ENCODE measurements at places on chromosomes 6 and 20. TPM values are rescaled to one million over a fixed set of nuclear protein-coding genes. Genes with fewer than 3 reads are reported as not detected.

DNA sequence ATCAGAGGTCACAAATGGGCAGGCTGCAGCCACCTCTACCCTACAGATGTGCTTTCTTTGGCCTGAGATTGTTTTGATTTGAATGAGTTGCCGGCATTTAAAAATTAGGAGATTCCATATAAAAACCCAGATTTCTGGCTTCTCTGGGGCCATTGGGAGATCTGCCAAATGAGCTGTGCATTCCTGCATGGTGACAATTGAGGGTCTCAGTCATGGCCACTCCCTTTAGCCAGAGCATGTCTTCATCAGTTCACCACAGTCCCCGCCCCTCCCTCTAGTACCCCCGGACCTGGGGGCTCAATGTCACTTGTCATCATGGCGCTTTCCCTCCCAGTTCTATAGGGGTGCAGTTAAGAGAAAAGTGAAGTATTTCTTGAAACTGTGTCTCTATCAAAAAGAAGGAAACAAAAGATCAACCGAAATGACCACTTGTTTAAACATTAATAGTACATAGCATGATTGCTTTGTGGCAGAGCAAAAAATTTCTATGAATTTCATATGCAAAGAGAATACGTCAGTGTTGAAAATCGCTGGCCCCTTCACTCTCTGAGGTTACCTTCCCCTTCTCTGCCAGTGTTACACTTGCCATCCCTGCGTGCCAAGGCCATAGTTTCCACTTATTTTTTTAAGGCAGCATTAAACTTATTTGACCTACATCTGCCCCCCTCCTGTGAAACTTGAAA is 21.1 kb downstream of the EYA2 start:
- DNase-seq = no peak

DNA sequence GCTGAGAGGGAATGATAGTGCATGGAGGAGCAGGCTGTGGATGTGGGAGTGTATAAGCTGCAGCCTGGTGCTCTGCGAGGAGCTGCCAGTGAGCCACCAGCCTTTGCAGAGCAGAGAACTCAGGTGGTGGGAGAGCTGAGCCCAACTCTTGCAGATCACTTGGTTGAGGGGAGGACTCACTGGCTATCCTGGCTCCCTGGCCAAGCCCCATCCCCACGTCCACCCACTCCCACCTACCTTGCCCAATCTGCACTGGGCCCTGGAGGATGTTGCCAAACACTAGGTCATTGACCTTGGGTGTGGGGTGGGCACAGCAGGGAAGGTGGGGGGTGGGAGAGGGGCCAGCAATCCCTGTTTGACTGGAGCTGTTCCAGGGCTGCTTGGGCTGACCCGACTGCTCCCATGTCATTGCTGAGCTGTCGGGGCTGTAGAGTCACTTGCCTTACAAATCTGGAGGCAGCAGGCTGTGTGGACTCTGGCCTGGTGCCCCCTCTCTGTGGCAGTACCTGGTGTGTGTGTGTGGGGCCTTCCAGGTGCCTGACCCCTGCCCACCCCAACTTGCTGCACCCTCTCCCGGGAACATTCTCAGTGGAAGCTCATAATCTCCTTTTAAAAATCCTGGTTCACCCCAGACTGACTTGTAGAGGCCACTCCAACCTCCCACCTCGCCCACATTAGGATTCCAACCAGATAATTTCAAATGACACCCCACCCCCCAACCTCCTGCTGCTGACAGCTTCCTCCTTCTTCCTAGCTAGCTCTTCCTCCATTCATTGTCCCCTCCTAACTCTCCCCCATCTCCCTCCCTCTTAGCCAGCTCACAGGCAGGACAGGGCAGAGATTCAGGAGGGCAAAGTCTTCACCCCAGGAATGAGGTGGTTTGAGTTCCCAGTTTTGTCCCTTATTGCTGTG is 162.3 kb downstream of the MRPL14 start:
- no peak for DNase-seq

DNA sequence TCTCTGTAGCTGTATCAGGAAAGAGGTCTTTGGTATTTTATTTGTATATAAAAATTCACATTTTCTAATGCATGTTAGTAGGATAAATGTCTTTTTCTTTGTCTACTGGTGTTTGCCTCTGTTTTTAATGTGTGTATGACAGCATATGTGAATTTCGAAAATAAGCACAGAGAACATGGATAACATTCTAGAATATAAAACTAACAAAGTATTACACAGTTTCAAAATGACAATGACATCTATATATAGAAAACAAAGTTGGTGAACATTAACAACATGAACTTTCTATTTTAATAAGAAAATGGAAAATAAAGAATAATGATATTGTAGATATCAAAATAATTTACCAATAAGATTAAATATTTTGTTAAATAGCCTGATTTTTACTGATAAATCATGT is 608.0 kb downstream of the COL12A1 start:
- no peak for DNase-seq

- no peak for DNase-seq
Observed at GRCh38 chr20:53097371-53097770, 125.2 kb downstream of the TSHZ2 start.

KIF25 gene
- total RNA-seq = not detected

C20orf144 gene
- total RNA-seq = not detected

Measured in SJSA1 (cell line).